Nucleus accumbens (tissue), 56 donors: ENCODE measurements at places on chromosomes 11 and 22.

DNA sequence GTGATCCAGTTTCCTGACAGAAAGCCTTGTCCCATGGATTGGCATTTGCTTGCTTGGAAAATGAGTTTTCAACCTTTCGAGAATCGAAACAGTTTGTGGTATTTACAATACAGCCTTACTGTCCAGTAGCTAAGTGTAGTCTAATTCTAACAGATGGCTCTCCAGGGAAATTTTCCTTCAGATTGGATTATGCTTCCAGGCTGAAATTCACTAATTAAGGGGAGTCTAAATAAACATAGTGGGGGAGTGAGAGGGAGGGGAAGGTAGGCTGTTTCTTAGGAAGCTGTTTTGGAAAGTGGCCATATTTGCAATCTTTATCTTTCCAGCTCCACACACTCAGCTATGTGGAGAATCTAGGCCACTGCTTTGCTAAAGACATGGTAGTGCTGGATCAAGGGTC is 81.3 kb downstream of the SYT9 start:
- no peak for DNase-seq

GRCh38 chr11:82810738-82811137 is 77.1 kb upstream of the FAM181B start:
- DNase-seq = no peak

DNA sequence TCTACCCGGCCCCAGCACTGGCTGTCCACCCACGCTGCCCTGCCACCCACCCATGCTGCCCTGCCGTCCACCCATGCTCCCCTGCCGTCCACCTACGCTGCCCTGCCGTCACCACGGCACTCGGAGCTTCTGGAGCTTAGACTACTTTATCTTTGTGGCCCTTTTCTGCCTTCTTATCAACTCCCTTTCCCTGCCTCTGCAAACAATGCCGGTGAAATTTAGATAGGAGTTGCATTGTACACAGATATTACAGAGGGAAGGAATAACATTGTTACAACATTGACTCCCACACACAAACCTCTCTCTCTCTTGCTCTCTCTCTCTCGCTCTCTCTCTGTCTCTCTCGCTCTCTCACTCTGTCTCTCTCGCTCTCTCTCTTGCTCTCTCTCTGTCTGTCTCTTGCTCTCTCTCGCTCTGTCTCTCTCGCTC is 33.7 kb upstream of the BRSK2 start:
- no peak for DNase-seq

DNA sequence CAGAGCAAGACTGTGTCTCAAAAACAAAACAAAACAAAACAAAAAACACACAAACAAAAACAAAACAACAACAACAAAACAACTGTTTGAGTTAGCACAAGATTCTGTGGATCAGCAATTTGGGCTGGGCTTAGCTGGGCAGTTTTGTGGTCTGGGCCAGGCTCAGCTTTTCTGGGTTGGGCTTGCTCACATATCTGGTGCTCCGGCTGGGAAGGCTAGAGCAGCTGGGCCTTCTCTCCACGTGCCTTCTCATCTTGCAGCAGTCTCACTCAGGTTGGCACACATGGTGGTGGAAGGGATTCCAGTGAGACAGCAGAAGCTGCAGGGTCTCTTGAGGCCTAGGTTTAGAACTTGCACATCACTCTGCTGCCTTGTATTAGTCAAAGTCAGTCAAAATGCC is 35.7 kb downstream of the EIF3F start:
- no peak for DNase-seq

DNA sequence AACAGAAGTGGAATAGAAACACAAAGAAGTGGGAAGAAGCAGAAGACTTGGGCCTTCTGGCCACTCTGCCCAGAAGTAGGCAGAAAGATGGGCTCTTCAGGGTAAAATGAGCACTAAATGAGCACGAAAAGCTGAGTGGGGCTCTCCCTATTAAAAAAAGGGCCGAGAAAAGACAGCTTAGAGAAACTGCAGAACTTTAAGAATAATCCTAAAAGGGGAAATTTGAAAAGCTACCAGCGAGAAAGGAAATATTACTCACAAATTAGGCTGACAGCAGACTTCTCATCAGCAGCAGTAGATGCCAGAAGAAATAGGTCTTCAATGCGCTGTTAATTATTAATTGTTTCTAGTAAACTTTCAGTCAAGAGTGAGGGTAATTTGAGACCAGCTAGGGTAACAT is 78.2 kb downstream of the UVRAG start:
- no peak for DNase-seq

DNA sequence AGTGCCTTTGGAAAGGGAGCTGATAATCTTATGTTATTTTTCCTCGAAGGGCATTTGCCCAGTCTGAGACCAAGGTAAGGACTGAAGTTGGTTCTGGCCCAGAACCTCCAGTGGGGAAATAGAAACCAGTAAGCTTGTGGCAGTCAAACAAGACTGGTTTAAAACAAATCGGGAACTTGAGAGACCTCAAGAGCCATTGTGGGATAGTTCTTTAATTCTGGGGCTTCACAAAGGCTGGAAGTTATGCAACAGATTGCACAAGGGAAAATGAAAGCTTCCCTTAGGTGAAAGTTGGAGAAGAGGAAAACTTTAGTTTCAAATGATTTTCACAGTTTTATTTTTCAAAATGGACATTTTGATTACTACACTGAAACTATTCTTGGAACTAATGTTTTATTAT is 33.5 kb upstream of the RAB38 start:
- no peak for DNase-seq

DNA sequence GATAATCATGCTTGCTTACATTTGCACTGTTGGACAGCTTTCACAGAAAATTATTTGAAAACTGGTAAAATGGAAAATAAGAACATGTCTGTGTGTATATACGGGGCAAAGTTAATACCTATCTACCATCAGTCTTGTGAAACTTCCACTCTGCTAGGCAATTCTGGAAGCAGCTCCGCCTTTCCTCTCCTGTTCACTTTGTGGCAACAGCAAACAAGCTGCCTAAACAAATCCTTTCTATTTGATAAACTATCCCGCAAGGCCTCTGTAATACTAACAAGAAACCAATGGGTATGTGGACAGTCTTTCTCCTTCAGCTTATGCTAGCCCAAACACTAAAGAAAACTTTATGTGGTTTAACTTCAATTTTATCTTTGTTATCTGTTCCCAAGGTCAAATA is 39.2 kb upstream of the RAPSN start:
- DNase-seq = no peak

GRCh38 chr11:86120807-86121206 is 51.9 kb upstream of the PICALM start:
- DNase-seq = no peak

- no peak for DNase-seq
Observed at GRCh38 chr11:101931692-101932091, 15.4 kb upstream of the ANGPTL5 start.

GRCh38 chr11:26806219-26806618 is 84.4 kb upstream of the SLC5A12 start:
- no peak for DNase-seq

DNA sequence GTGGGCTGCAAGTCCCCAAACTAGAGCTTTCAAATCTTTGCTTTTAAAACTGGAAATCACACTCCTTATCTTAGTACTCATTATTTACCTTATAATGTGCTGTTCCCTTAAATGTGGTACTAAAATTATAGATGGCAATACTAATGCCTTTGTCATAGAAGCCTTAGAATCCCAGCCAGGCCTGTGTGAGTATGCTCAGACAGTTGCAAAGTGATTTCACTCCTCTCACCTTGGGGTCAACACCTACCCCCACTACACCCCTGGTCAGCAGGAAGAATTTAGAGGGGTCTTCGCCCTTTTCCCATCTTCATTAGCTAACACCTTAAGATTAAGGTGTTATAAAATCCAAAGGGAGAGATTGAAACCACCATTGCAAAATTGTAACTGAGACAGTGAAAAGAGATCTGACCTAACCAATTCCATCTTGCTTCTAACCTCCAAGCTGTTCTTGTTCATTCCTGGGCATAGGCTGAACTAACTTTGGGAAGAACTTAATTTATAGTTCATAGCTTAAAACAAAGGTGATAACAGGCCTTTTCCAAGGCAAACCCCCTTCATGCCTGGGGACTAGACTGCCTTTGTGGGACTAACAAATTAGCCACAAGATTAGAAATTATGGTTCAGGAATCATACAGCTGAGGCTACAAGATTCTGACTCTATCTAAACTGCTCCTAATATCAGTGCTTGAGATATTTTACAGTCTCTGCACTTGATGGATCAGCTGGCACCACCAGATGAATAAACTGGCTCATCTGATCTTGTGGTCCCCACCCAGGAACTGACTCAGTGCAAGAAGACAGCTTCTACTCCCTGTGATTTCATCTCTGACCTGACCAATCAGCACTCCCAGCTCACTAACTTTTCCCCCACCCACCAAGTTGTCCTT is 10.4 kb upstream of the MRPL17 start:
- DNase-seq = no peak

DNA sequence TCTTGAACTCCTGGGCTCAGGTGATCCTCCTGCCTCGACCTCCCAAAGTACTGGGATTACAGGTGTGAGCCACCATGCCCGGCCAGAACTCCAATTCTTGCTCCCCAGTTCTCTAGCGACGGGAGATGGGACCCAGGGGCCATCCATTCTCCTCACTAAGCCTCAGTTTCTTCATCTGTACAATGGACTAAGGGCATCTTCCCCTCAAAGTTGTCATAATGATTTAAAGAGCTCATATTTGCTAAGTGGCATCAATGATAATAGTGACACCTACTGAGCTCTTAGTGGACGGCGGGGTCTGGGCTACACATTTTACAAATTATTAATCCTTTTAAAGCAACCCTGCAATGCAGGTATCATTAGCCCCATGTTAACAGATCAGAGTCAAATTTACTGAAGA is 34.5 kb downstream of the KIAA0930 start:
- DNase-seq = no peak

DNA sequence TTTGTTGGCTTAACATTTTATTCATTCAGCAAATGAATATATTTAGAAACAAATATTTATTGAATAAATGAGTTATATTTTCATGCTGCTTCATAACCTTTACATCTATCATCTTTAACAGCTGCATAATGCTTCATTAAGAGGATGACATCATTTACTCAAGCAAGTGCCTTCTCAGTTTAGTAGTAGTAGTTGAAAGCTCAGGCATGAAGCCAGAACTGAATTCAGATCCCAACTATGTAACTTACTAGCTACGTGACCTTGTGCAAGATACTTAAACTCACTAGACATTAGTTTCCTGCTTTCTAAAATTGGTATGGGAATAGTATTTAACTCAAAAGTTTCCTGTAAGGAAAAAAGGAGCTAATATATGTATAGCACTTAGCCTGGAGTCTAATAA is 90.3 kb downstream of the TMPRSS5 start:
- DNase-seq = no peak

DNA sequence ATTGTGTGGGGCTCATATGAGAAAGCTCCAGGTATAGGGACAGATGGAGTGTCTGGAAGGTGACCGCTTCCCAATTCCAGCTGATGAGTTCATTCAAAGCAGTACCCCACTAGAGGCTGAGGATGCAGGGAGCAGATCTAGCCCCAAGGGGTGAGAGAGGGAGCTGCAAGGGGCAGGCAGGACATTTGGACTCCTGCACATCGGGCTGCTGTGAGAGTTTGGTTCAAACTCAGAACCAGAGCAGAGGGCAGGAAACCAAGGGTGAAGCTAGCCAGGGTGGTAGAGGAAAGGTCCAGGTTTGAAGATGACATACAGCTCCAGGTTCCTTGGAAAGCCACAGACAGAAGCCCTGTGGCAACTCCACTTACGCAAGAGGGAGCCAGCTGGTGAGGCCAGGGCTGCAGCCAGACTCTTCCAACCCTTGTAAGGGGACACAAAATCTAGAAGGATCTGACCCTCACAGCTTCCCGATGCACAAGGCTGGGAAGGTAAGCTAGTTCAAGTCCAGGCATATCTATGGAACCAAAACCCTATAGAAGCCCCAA is 1.9 kb downstream of the CSNK2A3 start:
- no peak for DNase-seq
